ENCODE measurements at places on chromosomes 11 and 22.

DNA sequence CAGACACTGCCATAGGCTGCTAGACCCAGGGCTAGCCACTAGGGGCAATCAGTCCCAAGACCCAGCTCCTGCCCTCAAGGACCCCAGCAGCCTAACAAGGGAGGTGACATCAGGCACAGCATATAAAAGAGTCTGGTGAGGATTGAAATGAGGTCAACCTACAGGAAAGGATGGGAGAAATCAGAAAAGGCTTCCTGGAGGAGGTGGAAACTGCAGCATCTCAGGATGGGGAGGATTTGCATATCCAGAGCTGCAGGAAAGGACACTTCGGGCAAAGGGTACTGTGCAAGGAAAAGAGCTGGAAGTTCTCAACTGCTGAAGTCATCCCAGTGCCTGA lies 2.9 kb upstream of the ARFGAP2 start:
- no peak for DNase-seq

DNA sequence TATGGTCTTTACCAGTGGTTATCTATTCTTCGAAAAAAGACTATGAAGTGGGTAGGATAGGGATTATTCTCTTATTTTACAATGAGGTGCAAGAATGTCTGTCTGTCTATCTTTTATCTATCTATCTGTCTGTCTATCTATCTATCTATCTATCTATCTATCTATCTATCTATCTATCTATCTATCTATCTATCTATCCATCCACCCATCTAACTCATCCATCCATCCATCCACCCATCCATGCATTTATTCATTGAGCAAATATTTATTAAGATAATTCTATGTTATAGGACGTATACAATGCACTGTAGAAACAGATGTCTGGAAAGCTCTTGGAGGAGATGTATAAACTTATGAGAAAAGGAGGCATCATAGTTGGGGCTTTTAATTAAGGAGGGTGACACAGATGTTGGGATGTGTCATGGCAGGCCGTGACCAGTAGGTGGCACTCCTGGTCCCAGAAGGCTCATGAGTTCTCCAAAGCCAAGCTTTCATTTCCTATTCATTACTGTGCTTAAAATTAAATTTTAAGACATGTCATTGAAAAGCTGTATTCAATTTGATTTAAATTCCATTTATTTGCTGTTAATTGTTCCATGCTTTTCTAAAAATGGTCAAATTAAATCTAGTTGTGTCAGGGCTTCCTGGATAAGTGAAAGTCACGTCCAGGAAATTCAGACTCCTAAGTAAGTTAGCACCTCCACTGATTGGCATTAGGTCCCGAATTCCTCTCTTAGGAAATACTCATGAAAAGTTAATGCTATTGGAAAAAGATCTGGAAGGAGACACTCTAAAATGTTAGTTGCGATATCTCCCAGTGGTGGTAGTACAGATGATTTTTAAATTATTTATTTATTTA lies 19.0 kb upstream of the E2F8 start:
- DNase-seq = no peak

DNA sequence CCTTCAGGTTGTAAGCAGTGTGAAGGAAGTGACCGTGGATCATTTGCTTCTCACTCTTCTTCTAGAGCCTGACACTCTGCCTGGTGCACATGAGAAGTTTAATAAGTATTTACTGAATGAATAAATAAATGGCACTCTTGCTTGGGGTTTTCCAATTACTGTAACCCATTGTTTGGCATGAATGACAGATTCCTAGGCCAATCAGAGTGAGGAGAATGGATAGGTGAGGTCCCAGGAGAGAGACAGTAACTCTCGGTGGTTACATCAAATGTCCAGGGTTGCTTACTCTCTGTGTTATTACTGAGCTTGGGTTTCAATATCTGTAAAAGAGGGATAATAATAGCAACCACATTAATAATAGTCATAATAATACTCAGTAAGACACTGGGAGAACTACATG lies 204.2 kb upstream of the ISX start:
- DNase-seq = no peak

- no peak for DNase-seq
These were observed 46.8 kb downstream of the CEP164 start for GRCh38 chr11:117374316-117375055.

GRCh38 chr11:112082729-112083128 lies 3.8 kb downstream of the TIMM8B start:
- no peak for DNase-seq

- no peak for DNase-seq
These were observed 9.1 kb upstream of the RANBP1 start for GRCh38 chr22:20106849-20107237.

Measured in T-helper 22 cell (primary cell).